ENCODE measurements at places on chromosomes 1 and 21.

DNA sequence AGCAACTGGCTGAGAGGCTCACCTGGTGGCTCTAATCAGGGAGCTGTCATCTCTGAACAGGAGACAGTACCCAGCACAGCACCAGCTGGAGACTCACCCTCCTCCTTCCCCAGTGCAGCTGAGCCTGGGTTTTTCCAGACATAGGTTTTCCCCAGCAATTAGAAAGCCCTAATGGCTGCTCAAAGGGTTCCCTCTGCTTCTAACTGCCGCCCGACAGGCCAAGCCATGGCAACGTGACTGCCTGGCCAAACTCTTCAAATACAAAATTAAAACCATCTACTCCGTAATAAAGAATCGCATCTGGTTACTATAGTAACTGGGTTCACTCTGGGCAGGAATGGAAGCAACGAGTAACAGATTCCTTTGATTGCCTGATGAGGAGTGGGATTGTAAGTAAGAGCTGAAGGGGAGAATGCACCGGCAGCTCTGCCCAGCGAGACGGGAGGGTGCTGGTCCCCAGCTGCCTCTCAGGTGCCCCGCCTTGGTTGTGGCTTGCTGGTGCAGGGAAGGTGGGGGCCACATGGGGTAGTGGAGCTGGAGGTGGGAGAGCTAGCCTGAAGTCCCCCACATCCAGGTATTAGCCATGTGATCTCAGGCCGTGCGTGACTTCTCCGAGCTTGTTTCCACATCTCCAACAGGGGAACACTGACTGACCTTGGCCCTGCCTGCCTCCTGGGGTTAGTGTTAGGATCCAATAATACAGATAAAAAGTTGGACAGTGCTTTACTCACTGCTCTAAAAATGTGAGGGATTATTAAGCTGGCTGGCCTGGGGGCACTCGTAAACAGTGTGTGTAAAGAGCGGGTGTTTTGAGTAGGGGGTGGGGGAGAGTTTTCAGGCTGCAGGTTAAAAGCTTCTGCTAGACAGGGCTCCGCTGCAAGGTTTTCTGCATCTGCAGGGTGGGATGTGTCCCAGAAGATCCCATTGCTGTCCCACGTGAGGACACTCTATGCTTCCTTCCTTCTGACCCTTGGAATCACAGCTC is 94.2 kb downstream of the KCNN3 start:
- no peak for DNase-seq

DNA sequence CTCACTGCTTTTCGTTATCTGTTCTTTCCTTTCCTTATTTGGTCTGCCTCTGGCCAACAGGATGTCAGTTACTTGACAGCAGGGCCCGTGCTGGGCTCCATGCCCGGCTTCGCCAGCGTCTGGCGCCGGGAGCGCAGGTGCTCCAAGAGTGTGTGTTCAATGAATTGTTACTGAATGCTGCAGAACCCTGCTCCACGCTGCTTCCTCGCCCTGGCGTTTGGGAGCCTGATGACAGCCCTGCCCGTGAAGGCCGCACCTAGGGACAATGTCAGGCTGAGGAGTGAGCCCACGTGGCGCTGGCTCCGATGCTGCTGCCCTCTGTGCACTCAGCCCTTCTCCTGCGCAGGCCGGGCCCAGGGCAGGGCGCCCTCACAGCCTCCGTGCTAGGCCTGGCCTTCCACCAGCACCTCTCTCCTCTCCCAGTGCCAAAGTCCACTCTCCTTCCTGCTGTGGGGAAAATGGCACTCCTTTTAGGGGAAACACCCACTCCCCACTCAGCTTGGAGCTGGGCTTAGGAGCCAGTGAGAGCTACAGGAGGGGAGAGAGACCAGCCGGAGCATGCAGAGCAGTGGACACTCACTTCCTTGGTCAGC is 51.4 kb downstream of the ACBD3 start:
- DNase-seq, result no peak

- DNase-seq, result no peak
Observed at GRCh38 chr1:153390938-153391710, at the start of gene S100A8. TSS of gene S100A8 (minus strand) at chr1:153391073. CDS start at chr1:153390535, 538 bp downstream.

- DNase-seq, result peak; percentile 26
Observed at GRCh38 chr1:209038735-209039134, 544.8 kb upstream of the CAMK1G start.

GRCh38 chr1:39833621-39834385 is 45.1 kb upstream of the BMP8B start:
- no peak for DNase-seq

DNA sequence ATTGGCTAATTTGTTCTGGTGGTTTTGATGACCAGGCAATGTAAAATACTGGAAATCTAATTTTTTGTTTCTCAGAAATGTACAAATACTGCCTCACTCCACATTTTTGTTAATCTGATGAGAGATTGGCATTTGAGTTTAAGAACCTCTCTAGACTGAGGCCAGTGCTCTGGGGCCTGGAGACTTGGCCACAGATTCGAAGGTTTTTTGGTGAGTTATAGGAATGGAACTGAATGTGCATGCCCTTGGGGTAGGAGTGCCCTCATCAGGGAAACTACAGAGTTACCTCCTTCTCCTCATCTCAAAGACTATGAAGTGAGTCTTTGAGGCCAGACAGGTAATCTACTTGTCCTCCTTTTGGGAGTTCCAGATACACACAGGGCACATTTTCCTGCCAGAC is 347.9 kb downstream of the LTN1 start:
- DNase-seq, result peak; percentile 30

GRCh38 chr1:27659497-27660299 is 12.3 kb downstream of the IFI6 start:
- DNase-seq, result peak; percentile 82

DNA sequence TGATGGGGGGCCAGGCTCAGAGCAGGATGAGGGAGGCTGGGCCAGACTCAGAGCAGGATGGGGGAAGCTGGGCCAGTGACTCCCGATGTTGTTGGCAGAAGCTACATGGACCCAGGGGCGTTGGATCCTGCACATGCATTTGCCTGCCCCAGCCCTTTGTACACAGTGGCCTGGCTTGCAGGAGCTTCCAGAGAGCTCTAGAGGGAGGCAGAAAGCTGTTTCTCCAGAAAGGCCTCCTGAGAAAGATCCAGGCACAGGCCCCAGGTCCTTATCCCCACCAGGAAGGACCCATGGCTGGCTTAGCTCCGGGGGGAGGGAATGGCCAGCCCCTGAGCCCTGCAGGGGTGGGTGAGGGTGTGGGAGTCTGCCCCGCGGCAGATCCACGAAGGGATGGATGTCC is 106.6 kb upstream of the ACTRT2 start:
- no peak for DNase-seq

- DNase-seq, result peak; percentile 51
Observed at GRCh38 chr1:168498159-168498631, 45.6 kb downstream of the XCL2 start.

GRCh38 chr1:219990782-219991510 is 55.4 kb downstream of the EPRS1 start:
- peak; percentile 48 for DNase-seq

GRCh38 chr1:172754609-172755008 is 95.7 kb downstream of the FASLG start:
- DNase-seq, result no peak

GRCh38 chr1:74690909-74691308 is 17.3 kb upstream of the ERICH3 start:
- DNase-seq, result no peak

- DNase-seq, result peak; percentile 92
Observed at GRCh38 chr1:21261551-21262292, 28.5 kb downstream of the ECE1 start.

- peak; percentile 94 for DNase-seq
Observed at GRCh38 chr1:12556368-12556930, 61.6 kb downstream of the DHRS3 start.

DNA sequence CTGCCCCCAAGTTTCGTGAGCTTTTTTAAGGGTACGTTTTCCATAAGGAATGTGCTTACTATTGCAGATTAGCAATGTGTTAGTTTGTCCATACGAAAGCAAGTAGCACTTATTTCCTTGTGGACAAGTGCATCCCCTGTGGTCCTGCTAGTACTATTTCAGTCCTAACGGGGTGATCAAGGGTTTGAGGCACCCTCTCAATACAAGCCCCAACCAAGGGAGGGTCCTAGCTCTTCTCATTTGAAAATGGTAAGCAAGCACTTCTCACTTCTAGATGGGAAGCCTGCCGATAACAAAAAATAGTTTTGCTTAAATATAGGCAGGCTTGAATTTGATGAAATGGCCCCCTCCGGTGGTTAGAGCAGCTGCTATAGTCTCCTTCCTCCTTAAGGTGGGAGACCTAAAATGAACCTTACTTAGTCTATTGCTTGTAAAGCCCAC is 64.0 kb upstream of the HMCN1 start:
- DNase-seq, result peak; percentile 67

GRCh38 chr21:19123053-19123452 is 719.5 kb upstream of the TMPRSS15 start:
- no peak for DNase-seq

- DNase-seq, result peak; percentile 11
Observed at GRCh38 chr1:46370214-46370633, 23.9 kb upstream of the FAAH start.

DNA sequence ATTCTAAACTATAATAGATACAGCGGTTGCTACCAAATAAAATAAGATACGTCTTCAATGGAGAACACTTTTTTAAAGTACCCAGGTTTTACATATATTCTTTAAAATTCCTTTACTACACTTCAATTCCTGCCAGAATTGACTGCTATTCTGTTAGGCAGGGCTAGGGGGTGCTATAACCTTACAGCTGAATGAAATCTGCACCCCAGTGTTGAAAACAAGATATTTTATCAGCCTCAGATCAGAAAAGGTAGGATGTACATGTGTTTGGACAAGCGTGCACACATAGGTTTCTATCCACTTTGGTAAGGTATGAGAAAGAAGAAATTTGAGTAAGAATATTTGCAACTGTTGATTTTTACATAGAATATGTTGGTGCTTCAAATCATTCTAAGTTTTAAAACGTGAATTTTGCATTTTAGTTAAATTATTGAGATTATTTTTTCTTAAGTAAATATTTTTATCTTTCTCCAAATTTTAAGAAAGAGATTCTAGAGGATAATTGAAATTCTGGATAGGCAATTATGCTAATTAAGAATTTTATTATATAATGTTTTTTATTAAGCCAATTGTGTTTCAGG is 490.8 kb upstream of the ADGRL4 start:
- peak; percentile 51 for DNase-seq

DNA sequence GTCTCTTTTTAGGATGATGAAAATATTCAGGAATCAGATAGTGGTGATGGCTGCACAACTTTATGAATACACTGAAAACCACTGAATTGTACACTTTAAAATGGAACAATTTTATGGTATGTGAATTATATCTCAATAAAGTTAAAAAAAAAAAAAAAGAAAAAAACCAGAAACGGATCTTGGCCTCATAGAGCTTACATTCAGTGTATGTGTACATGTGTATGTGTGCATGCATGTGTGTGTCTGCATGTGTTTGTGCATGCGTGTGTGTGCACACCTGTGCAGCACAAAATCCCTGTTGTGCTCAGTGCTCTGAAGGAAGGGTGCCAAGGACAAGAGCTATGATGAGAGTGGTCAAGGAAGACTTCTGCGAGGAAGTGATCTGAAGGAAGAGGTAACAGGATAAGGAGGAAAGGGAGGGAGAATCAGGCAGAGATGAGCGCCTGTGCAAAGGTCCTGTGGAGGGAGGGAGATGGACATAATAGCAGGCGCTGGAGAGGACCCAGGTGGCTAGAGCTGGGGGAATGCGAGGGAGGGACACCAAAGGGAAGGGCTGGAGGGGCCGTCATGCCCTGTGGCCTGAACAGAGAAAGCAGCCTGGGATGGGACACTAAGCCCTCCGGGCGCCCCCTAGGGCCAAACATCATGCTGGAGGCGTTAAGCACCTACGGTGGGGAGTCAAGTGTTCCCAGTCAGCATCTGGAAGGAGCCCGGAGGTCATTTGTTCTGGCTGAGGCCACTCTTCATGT is 25.2 kb downstream of the NKAIN1 start:
- no peak for DNase-seq

- DNase-seq, result peak; percentile 39
Observed at GRCh38 chr1:247639381-247639981, 34.1 kb downstream of the OR2G3 start.

DNA sequence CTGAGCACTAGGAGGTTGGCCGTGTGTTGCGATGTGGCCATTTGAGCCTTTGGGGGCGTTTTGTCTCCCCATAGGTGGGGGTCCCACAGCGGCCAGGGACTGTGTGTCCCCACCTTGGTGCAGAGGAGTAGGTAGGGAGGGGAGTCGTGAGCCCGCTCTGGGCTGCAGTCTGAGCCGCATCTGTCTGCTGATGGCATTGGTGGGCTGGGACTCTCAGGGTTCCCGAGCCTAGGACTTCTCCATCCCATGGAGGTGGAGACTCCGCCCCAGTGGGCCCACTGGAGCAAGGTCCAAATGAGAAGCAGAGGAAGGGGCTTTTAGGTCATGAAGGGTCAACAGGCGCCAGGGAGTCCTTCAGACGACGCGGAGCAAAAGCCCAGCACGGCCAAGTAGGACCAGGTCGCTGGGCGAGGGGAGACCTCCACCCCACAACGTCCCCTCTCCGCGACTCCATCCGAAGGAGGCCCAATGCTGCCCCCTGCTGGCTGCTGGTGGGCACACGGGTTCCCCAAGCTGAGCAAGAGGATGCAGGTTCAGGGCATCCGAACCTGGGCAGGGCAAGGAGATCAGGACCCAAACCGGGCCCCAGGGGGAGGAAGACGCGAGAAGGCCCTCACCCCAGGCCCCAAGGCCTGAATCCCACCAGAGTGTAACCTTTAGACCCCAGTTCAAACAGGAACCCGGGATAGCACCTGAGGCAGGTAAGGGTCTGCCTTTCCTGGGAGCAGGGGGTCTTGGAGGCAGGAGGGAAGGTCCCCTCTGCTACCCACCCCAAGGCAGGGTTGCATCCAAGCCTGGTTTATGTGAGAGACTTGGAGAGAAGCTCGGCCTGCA is 14.9 kb downstream of the TTC34 start:
- DNase-seq, result no peak

DNA sequence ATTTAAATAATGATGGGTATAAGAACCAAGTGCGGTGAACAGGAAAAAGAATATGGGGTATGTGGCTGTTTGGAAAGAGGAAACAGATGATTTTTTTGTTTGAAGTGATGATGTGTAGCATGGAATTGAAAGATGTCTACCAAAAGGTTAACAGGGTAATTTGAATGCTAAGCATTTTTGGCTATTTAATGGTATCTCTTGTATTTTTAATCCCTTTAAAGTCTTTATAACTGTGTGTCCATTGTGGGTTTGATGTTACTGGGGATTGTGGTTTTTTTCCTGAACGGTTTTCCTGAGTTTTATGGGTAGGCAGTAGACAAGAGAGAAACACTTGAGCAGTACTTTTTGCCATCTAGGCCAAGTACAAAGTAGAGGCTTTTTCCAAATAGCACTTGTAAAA is 63.2 kb downstream of the PRDM2 start:
- DNase-seq, result peak; percentile 62
